ENCODE measurements at places on chromosomes 12 and 14. TPM values are rescaled to one million over a fixed set of nuclear protein-coding genes. Genes with fewer than 3 reads are reported as not detected.

GRCh38 chr14:104979758-104980610, 1.8 kb upstream of the AHNAK2 start:
- peak; percentile 68 for DNase-seq

The IL26 gene
- not detected for total RNA-seq

The PPTC7 gene
- total RNA-seq: 3.6 TPM

DNA sequence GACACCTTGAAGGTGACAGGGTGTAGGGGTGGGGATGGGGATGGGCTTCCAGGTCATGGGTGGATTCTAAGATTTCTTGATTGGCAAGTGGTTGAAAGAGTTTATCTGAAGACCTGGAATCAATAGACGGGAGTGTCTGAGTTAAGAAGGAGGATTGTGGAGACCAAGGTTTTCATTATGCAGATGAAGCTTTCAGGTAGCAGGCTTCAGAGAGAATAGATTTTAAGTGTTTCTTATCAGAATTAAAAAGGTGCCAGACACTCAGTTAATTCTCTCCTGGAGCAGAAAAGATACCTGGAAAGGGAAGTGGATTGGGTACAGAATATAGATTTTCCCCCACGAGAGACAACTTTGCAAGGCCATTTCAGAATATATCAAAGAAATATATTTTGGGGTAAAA, 211.7 kb upstream of the PRICKLE1 start:
- DNase-seq: no peak

DNA sequence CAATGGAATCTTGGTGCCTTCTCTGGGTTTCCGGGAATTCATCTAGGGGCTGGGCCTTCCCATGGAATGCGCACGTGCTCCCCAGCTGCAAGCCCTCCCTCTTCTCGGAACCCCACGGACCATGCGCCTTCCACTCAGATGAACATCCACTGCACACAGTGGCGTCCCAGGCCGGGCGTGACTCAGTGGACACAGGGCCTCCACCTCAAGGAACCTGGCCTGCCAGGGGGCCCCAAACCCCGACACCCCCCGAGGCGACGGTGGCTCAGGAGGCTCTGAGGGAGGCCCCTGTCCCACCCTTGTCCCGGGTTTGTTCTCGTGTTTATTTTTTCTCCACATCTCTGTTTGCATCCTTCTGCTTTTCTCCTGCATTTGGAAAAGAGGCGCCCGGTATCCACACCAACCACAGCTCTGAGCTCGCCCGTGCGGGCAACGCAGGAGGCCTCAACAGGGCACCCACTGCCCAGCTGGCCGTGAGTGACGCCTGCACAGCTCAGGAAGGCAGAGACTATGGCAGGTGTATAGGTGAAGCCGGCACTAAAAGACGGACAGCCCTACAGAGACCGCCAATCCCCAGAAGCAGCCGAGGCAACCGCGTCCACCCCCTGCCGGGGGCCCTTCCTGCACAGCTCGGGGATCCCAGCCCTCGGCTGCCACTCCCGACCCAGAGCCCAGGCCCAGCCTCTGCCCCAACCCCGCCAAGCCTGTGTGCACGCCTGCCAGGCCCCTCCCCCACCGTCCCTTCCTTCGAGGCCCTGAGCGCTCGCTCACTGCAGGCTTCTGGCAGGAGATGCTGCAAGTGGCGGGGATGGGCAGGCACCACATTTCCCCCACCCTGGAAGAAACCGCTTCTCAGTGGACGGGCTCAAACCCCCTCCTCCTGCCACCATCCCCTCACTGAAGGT, 23.8 kb upstream of the GALNT9 start:
- no peak for DNase-seq

- no peak for DNase-seq
These were observed 646 bp downstream of the ST8SIA1 start for GRCh38 chr12:22333713-22334409.
